ENCODE measurements at places on chromosomes 3 and 15.

DNA sequence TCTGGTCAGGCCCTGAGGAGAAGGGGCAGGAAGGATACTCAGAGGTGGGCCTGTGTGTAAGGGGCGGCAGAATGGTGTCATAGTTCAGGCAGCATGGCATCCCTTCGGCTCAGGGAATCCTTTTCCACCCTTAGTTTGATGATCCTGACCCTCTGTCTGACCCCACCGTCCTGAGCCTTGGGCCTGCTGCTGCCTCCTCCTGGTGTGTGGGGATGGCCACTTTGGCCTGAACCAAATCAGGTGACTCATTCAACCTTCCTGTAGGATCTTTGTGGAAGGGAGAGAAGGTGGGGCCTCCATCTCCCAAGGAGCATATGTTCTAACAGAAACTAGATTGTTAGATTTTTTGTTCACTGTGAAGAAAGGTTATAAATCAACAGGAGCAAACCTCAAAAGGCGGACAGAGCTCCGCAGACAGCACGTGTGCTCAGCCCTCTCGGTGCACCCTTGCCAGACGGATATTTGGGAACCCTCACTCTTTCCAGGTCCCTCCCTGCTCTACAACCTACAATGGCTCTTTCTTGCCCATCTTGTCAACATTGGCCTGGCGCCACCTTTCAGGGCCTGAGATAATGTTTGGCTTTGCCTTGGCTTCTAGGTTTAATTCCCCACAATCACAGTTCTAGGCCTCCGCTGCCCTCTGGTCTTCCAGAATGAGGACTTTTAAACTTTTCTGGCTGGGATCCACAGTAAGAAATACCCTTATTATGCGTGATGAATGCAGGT, 21.7 kb downstream of the THSD4 start:
- DNase-seq, result no peak

DNA sequence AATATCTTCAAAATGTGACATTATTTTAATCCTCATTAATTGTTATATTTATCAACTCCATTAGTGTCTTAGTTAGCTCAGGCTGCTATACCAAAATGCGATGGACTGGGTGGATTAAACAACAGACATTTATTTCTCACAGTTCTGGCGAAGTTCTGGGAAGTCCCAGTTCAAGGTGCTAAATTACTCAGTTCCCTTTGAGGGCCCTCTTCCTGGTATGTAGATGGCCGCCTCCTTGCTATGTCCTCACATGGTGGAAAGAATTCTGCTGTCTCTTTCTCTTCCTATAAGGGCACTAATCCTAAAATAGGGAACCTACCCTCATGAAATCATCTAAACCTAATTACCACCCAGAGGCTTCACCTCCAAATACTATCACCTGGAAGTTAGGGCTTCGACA, 38.8 kb upstream of the DUT start:
- DNase-seq, result no peak

DNA sequence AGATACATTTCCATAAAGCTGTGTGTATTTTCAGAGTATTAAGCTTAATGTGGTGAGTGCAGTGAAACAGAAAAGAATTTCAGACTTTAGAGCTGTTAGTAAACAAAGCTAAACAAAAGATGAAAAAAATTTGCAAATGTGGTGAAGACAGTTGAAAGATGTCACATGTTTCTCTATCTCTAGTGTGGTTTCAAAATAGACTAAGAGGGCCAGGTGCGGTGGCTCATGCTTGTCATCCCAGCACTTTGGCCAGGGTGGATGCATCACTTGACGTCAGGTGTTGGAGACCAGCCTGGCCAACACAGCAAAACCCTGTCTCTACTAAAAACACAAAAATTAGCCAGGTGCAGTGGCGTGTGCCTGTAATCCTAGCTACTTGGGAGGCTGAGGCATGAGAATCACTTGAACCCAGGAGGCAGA, 466.0 kb upstream of the NR2F2 start:
- DNase-seq, result no peak

- no peak for DNase-seq
Observed at GRCh38 chr3:158458464-158458863, 112.5 kb upstream of the MLF1 start.

GRCh38 chr15:84598993-84599392, 1.8 kb upstream of the ZSCAN2 start:
- DNase-seq, result peak; percentile 42

DNA sequence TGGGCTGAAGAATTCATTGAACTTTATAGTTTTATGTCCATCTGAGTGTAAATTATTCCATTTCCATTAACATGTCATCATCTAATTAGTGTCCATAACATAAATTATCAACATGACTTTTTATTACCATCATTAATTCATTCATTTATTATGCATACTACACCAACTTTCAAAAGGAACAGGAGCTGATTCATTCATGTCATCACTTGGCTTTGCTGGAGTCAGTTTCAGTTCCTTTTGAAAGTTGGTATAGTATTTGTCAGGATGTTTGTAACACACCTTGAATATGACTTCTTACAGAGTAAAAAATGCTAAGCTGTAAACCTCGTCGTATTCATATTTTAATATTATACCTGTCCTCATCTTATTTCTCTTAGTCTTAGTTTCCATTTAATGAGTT, 298.0 kb upstream of the RBMS3 start:
- no peak for DNase-seq

GRCh38 chr3:38534180-38534579, 38.0 kb downstream of the EXOG start:
- DNase-seq, result no peak

DNA sequence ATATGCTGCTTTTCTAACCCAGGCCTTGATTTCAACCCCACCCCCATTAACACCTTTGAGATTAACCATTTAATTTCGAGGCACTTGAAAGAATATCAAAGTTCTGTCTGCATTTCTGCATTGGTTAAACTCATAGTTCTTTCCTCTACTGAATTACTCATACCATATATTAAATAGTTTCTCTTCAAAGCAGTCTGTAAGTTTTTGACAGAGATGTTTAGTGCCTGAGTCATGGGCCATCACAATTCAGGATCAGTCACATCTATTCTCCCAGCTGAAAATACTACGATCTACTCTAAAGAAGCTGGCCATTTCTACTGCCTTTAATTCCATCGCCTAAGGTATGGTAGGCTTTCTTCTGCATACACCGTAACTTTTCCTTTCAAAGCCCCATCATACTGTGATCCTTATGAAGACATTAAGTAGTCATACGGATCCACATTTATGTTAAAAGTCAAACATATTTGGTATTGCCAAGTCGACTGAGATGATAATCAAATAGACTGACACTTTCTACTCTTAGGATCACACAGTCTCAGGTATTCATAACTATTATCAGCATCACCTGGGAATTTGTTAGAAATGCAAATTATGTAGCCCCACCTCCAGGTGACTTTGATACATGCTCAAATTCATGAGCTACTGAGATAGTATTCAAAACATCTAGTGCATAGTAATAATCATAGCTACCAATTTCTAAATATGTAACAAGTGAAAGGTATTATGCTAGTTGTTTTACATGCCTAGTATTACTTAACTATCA, 489.4 kb upstream of the IL12A start:
- DNase-seq, result no peak

DNA sequence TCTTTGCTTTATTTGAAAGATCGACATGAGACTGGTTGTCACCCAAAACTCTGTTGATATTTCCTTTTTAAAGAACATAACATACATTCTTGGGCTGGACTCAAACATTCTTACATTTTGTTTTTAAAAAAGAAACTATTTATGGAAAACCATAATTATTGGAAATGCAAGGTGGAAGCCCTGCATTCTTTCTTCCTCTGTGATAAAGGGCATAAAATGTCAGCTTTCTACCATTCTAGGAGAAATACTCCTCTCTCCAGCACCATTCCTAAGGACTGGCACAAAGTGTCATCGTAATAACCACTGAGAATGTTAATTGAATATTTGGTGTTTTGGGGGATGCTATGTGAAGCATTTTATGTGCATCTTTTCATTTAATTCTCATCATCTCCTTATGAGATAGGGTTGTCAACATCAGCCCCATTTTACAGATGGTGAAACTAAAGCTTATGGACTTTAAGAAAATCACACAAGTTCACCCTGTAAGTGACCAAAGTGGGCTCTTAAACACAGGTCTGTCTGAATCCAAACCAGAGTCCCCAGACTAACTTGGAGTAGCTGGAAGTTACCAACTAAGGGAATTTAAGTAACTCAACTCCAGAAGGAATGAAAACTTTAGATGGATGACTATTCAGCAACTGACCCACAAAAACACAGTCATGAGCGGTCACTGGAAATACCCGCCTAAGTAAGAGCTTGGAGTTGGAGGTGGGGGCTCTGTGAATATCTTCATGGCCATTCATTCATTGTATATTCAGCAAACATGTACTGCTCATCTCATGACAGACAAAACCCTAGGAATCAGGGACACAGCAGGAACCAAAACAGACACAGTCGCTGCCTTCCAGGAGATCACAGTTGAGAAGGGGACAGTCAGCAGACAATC, 45.9 kb upstream of the LMCD1 start:
- DNase-seq, result no peak

DNA sequence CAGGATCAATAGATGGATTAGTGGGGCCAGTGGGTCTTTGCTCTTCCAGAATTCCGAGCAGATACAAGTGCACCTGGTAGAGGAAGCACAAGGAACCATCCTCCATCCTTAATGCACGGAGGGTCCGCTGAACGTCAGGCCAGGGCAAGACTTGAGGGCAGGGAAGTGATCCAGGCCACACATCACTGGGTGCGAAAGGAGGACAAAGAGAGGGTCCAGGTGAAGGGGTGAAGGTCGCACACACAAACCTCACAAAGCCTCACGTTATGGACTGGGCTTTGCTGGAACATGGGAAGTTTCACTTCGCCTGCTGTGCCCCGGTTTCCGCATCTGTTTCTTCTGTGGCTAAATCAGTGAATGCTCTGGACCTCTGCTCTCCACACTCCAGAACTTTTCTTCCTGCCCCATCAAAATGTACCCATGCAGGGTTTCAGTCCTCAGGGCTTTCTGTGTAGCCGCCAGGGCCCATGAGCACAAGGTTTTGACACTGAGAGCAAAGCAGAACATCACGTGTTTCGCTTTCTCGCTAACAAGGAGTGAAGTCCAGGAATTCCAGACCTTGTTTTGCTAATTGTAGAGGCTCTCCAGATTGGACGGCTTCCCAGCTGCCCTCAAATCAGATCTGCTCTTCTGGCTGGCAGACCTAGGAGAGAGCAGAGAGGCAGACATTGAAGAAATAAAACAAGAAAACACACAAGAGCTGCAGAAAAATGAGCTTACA, 56.3 kb downstream of the KLF15 start:
- DNase-seq, result no peak

GRCh38 chr3:14222457-14222856, 43.8 kb downstream of the LSM3 start:
- DNase-seq, result no peak

- DNase-seq, result no peak
Observed at GRCh38 chr15:80478075-80478474, 73.9 kb downstream of the ARNT2 start.

DNA sequence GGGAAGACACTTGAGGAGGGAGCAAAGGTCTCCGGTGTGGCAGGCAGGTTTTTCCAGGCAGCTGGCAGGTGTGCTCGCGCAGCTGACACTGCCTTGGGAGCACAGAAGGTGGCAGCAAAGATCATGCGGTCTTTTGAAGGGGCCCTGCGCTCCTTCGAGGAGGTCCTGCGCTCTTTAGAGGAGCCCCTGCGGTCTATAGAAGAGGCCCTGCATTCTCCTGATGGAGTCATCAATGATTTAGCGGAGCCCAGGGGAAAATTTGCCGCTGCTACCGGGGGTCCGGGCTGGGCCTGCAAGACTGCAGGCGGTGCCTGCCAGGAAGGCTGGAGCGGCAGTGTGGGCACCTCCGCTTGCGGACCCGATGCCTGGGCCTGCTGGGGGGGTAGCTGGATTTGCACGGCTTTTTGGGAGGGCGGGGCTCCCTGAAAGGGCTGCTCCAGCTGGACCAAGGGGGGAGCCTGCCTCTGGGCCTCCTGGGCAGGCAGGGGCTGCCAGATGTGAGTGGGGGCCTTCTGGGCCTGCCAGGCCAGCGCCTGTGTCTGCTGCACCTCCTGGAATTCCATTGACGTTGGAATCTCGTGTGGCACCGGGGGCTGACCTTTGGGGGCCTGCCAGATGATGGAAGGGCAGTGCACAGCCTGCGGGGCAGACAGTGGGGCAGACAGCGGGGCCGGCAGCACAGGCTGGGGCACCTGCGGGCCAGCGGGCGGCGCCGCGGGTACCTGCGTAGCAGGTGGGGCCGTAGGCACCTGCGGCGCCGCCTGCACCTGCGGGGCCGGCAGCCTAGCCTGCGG, 2.1 kb downstream of the MAGEL2 start:
- no peak for DNase-seq

DNA sequence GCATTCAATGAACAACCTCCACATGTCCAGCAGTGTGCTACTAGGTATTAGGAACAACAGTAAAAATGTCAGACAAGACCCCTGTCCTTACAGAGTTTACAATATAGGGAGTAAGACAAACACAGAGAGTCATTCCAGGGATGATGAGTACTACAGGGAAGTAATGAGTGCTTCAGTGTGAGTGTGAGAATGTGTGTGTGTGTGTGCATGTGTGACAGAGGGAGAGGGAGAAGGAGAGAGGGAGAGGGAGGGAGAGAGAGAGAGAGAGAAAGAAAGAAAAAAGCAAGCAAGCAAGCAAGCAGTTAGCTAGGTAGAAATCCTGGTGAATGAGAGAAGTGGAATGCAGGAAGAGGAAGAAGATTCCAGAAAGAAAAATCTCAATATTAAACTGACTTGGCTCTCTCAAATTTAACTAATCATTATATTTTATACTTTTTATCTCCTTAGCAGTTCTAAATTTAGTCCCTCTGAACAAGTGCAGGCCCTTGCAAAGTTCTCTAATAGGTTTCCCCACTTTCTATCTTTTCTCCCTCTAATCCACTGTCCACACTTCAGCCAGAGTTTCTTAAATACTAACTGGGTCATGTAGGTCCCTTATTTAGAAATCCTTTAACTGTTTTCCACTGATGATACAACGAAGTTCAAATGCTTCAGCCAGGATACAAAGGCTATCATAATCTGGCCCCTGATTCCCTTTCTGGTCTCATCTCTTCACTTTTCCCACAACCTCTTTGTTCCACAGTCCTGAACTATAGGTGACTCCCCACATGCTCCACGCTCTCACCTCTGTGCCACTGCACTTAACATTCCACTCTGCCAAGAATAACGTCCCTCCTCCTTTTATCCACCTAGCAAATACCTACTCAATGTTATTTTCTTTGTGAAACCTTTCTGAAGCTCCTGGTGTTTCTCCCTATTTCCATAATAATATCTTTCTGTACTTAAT, 10.3 kb downstream of the DCBLD2 start:
- no peak for DNase-seq

All from inflammatory macrophage (primary cell).